ENCODE measurements at places on chromosomes 6 and 20.

- DNase-seq: no peak
Measured at GRCh38 chr6:161792851-161793493, 519.1 kb upstream of the AGPAT4 start.

GRCh38 chr6:20691185-20691584 is 156.9 kb downstream of the CDKAL1 start:
- no peak for DNase-seq

- DNase-seq: no peak
Measured at GRCh38 chr6:142850679-142851423, 94.1 kb downstream of the HIVEP2 start.

- no peak for DNase-seq
Measured at GRCh38 chr6:9704989-9705388, 709.9 kb downstream of the TFAP2A start.

DNA sequence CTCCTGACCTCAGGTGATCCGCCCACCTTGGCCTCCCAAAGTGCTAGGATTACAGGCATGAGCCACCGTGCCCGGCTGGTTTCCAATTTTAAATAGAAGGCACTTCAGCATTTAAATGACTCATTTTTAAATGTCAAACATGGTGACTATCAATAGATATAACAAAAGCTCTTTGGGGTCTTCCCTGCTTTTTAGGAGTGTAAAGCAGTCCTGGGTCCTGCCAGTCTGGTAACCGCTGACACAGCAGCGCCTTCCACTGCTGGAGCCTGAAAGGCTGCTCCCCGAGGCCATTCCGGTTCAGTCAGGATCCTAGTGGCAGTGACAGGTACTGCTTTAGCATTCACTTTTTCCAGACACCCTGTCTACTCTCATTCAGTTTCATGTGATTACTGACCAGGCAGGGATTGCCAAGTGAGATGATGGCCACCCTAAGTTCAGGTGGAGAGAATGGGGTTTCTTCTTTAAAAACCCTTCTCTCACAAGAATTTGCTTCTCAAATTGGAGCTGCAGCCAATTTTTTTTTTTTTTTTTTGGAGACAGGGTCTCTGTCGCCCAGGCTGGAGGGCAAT is 5.1 kb downstream of the DIDO1 start:
- DNase-seq: peak; percentile 49

DNA sequence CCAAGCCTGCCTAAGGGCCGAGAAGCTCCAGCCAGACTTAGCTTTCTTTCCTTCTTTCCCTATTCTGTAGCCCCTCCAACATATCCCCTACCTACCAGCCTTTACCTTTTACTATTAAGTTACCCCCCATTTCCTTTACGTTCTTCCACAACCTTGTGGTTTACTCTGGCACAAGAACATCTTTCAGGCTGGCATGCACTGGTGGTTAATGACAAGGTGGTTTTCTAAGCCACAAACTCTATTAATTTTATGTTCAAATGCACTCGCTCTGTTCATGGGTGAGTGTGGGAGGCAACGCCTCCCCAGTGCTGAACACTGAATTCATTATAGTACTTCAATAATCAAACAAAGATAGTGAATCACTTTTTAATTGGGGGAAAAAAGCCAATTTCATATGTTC is 64.4 kb downstream of the TRERF1 start:
- DNase-seq: no peak

DNA sequence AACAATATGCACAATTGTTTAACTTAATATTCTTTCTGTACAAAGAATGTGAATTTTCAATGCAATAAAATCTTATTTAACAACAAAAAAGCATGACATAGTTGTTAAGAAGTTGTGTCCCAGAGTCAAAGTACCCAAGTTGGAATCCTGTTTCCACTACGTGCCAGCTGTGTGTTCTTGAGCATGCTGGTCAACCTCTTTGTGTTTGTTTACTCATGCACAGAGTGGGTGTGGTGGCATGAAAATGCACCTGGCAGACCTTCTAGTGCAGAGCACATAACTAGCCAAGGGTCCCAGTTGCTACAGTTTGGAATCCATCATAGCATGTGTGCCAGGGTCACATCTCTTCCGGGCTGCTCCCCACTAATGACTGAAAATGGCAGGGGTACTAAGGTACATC is 24.7 kb upstream of the MOCS1 start:
- DNase-seq: no peak

DNA sequence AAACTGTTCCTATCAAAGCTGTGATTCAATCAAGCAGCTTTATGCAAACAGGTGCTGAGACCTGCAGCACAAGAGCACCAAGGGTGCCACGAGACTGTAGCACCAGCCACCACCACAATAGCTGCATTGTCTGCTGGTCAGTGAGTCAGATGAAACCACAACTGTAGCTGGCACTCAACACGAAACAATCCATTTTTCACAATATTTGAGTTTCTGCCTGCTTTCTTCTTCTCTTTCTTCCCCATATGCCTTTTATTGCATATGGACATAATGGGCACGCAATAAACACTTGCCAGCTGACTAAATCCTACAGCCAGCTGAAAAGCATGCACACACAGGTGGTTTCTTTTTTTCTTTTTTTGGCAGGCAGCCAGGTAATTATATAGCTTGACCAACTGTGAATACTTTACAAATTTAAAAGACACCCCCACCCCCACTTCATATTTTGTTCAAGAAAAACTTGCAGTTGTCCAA is 16.6 kb downstream of the SLC2A12 start:
- peak; percentile 88 for DNase-seq

DNA sequence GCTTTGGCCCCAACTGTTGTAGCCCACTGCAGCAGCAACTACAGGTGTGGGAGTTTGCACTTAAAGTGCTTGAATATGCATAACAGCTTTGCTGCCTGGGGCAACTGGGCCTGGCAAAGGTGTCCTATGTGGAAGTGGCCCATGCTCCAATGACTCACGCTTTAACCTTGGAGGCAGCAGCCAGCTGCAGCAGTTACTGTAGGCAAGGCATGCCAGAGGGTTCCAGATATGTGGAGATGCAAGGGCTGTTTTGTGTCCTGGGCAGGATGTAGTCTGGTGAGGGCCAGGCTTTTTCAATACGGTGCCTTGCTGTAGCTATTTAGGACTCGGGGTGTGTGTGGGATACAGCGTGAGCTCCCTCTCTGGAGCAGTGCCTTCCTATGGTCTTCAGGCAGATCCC is 150.3 kb downstream of the NKAIN2 start:
- DNase-seq: no peak

- DNase-seq: no peak
Measured at GRCh38 chr6:128415387-128415786, 105.0 kb downstream of the PTPRK start.

GRCh38 chr6:31476515-31477139 is 21.3 kb upstream of the MICB start:
- DNase-seq: no peak

- no peak for DNase-seq
Measured at GRCh38 chr6:19142275-19142674, 694.9 kb upstream of the ID4 start.

DNA sequence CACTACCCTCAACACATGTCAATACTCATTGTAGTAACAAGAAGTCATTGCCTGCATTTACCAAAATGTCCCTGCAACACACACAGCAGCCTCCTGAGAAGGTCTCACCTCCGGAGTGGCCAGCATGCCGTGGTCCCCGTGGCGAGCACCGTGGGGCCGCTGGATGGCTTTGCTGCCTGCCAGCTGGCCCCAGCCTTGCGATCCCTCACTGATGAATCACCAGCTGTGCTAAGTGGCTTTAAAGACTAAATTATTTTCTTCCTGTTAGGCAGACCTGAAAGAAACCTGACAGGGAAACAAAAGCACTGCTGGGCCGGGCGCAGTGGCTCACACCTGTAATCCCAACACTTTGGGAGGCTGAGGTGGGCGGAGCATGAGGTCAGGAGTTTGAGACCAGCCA is 306.7 kb downstream of the CDH4 start:
- DNase-seq: no peak

GRCh38 chr6:2863901-2864300 is 22.2 kb upstream of the SERPINB1 start:
- DNase-seq: no peak

GRCh38 chr6:2007165-2007564 is 238.2 kb downstream of the GMDS start:
- no peak for DNase-seq

DNA sequence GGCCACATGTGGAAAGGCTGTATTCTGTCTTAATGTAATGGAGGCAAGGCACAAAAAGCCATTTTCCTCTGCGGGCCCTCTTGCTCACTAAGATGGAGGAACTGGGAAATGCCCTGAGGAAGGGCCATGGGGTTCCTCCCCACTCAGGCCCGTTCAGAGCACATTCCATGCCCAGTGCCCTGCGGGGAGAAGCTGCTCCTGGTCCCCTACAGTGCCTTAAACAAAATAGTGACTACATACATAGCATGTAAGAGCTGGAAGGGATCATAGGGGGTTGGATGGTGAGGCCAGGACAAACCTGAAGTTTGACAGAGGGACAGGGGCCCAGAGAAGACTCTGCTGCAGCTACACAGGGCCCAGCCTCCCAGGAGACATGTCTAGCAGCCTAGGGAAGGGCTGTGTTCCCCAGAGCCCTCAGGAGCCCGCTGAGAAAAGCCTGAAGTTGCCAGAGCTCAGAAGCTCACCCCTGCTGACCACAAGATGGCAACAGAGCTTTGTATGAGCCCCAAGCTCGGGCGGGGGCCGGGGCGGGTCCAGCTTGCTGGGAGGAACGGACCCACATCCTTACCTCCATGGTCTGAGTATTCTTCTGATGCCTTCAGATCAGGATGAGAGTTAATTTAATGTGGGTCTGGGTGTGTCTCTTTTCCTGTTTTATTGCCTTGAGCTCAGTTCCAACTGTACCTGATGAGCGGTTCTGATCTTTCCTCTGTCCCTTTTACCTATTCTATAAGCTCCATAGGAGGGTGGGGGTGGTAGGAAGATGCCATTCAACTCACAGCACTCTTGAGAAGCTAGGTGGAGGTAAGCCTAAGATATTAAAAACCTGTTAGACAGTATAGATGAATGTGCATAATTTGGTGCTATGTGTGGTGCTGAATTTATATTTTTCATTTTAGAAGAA is 242.9 kb downstream of the CDC5L start:
- DNase-seq: peak; percentile 42

DNA sequence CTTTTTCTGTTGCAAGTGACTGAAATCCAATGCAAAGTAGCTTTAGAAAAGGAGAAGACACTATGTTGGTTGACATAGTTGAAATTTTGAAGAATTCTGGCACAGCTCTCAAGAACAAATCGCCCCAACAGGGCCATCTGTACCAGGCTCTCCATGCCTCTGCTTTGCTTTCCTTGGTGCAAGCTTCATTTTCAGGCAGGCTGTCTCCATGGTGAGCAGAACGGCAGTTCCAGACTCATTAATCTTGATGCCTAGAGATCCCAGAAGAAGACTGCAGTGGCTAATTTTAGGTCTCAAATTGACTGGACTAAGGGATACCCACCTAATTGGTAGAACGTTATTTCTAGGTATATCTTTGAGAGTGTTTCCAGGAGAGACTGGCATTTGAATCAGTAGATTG is 950.7 kb upstream of the FLRT3 start:
- no peak for DNase-seq

GRCh38 chr20:21510414-21511384 is 3.2 kb downstream of the NKX2-2 start:
- no peak for DNase-seq

- no peak for DNase-seq
Measured at GRCh38 chr6:10522929-10523573, 1.9 kb downstream of the GCNT2 start.

DNA sequence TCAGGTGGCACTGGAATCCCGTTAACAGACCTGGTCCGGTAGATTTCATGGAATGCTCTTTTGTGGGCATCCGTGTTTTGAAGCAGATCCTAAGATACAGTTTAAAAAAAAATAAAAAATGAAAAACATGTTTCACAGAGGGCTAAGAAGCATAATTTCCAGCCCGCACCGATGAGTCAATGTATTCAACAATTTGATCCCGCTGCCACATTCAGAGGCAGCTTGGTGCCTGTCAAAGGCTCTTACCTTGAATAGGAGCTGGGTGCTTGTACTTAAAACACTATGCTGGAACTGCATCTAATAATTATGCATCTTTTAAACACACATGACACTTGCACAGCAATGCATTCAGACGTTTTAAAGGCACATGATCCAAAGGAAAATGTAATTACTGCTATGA is 164.8 kb downstream of the SYNE1 start:
- no peak for DNase-seq

- DNase-seq: no peak
Measured at GRCh38 chr20:34124469-34125249, 12.6 kb upstream of the EIF2S2 start.

DNA sequence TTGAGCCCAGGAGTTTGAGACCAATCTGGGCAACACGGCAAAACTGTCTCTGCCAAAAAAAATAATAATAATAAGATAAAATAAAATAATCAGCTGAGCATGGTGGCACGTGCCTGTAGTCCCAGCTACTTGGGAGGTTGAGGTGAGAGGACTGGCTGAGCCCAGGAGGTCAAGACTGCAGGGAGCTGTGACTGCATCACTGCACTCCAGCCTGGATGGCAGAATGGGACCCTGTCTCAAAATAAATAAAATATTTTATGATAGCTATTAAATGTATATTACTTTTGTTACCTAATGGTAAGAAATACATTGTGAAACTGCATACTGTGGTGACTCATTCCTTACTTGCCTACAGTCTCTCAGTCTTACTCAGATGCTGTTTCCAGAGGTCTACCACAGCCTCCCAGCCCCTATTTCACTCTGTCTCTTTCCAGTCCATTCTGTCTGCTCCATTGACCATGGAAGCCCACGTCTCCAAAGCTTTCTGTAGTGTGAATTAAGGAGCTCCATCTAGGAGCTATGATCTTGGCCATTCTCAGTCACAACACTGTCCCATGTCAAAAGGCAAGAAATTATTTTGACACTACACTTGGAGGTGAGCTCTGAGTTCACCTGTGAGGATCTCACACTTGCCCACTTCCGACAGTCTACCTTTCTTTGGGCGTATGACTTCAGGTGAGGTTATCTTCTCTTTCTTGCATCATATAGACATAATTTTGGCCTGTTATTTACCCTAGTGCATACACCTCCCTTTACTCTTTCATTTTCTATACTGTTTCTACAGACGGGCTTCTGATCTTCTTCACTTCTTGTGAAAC is 22.4 kb upstream of the SNX9 start:
- DNase-seq: no peak

DNA sequence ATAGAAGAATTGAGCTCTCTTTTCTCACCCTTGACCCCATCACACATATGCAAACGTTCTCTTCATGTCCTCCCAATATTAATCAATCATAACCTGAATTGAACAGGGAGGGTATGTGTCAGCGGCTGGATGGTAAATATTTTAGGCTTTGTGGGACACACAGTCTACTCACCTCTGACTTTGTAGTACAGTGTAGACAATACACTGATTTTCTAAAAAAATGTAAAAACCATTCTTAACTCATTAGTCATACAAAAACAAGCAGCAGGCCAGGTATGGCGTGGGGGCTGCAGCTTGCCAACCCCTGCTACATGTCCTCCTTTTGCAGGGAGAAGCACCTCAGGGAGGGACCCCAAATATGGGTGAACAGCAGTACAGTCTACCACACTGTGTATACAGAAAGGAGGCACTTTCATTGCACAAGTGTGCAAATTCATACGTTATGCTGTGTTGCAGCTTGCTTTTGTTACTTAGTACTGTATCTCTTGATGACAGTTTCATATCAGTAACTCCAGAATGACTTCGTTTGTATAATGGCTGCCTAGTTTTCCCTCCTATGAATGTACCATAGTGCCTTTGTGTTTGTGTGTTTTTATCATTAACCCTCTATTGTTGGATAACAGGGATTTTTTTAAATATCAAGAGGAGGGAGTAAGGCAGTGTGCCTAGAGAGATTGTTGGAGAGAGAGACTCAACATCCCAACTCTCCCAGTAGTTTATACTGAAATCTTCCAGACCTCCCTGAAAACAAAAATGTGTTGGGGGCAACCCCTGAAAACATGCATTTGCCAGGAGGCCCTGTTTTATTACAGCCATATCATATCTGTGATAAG is 214.3 kb downstream of the ZMYND8 start:
- no peak for DNase-seq

GRCh38 chr6:162999575-163000285 is 272.0 kb downstream of the PACRG start:
- no peak for DNase-seq

All from HCT116 (cell line).